ENCODE measurements at places on chromosomes 11 and 22. TPM values are rescaled to one million over a fixed set of nuclear protein-coding genes. Genes with fewer than 3 reads are reported as not detected.

Gene PNPLA2
- 46.0 TPM for total RNA-seq

- no peak for DNase-seq
Measured at GRCh38 chr11:72446929-72447769, 12.8 kb upstream of the CLPB start.

DNA sequence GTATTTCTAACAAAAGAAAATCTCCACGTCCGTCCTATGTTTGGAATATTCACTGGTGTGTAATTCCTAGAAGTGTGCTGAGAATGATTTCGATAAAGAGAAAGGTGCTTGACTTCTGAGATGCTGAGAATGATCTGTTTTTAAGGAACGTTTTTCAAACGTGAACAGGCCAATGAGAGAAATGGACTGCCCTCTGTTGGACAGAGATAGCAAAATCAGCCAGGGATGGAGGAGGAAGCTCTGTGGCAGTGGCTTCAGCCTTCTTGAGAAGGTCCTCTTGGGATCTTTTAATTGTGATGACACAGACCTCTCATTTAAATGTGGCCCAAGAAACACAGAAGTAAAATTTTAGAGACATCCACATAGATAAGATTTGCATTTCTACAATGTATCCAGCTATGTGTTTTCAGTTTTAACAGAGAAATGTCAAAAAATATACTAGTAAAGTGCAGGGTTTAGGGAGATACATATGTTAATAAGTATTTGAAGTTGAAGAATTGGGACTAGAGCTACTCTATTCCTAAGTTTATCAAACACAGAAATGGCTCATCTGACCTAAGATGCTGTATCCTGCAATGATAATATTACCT lies 84.0 kb upstream of the RCN1 start:
- no peak for DNase-seq

GRCh38 chr11:76630600-76631281 lies 39.8 kb downstream of the LRRC32 start:
- no peak for DNase-seq

GRCh38 chr11:67320011-67320410 lies 16.7 kb downstream of the SSH3 start:
- no peak for DNase-seq

Data from kidney epithelial cell (primary cell).